ENCODE measurements at places on chromosomes 2 and 18.

DNA sequence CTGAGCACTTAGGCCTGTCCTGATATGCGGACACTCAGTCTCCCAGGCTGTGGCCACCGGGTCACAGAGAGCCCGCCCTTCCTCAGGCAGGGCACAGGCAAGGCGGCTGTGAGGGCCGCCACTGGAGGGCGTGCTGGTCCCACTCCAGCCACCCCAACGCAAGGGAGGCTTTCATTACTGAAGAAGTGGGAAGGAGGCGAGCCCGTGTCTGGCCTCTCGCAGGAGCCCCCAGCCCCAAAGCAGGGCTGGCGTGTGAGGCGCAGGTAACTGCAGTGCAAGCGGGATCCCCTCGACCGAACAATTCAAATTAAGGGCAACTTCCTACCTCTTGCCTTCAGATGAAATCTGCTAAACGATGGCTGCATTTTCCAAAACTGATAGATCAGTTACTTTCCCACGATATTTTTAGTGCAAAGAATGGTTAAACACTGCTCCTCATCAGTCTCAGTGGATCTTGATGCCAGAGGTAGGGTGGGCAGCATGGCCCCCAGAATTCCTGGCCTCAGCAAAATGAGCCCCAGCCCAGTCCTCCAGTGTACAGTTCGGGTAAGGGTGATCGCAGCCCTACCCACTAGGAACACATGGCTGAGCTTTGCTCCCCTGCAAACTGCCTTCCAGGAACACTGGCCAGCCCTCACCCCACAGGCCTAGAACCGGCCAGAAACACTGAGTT is 97.2 kb downstream of the SEPTIN10 start:
- H3K27me3 ChIP-seq = no peaks in the 10 kb centered on the region
- DNase-seq = no peak
- H3K36me3 ChIP-seq = no peaks in the 10 kb centered on the region

DNA sequence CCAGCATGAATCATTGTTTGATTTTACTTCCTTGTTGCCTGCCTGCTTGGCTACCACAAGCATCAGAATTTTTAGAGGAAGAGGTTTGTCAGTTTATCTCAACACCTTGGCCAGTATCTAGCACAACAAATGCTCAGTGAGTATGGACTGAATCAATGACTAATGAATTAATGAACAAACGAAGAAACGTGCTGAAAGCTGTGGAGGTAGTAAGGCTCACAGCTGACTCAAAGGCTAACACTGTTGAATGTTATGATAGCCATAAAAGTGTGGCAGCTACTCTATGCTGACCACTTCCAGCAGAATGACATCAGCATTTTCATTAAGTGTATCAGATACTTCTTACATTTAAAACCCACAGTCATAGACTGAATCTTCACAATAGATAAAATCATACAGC is 543.4 kb downstream of the IRS1 start:
- DNase-seq = no peak
- H3K4me3 ChIP-seq = no peak overlapping the region
- H3K36me3 ChIP-seq = no peaks in the 10 kb centered on the region
- no peaks in the 10 kb centered on the region for H3K27me3 ChIP-seq

- no peaks in the 10 kb centered on the region for H3K36me3 ChIP-seq
- no peak overlapping the region for H3K4me3 ChIP-seq
- no peak overlapping the region for H3K27ac ChIP-seq
- H3K4me1 ChIP-seq = no peaks in the 10 kb centered on the region
- no peak for DNase-seq
Measured at GRCh38 chr2:198991431-198991830, 466.3 kb downstream of the SATB2 start.

DNA sequence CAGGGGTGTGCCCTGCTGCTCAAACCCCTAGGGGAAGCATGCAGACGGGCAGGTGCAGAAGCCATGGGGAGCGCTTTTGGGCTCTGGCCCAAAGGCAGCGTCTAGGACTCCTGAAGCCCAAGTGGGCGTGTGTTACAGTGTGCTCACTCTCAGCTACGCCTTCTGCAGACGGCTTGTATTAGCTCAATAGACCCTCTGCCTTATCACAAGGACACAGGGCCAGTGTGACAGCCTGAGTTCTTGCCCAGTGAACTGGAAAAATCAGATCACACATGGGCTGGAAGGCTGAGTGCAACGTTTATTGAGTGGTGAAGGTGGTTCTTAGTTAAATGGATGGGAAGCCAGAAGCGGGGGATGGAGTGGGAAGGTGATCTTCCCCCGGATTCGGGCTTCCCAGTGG is 210.9 kb downstream of the CDH20 start:
- no peak overlapping the region for H3K4me3 ChIP-seq
- H3K27ac ChIP-seq = no peak overlapping the region
- no peaks in the 10 kb centered on the region for H3K4me1 ChIP-seq
- no peaks in the 10 kb centered on the region for H3K36me3 ChIP-seq

- no peaks in the 10 kb centered on the region for H3K27me3 ChIP-seq
- no peak overlapping the region for H3K27ac ChIP-seq
Measured at GRCh38 chr2:231696004-231696367, 12.3 kb upstream of the PTMA start.

DNA sequence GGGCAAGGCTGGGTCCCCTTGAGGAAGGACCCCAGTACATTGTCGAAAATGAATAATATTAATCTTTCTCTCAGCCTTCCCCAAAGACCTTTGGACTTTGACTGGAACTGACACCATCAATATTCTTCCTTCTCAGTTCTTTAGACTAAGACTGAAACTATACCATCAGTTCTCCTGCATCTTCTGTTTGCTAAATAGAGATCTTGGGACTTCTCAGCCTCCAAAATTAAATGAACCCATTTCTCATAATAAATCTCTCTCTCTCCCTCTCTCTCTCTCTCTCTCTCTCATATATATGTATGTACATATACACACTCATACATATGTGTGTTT is 39.7 kb upstream of the VRK2 start:
- no peak overlapping the region for H3K4me3 ChIP-seq
- H3K27ac ChIP-seq = no peak overlapping the region
- no peaks in the 10 kb centered on the region for H3K36me3 ChIP-seq
- H3K27me3 ChIP-seq = no peaks in the 10 kb centered on the region
- H3K4me1 ChIP-seq = no peaks in the 10 kb centered on the region

- H3K27ac ChIP-seq = no peak overlapping the region
- H3K4me1 ChIP-seq = no peaks in the 10 kb centered on the region
- no peak for DNase-seq
- no peaks in the 10 kb centered on the region for H3K36me3 ChIP-seq
- H3K27me3 ChIP-seq = no peaks in the 10 kb centered on the region
- no peak overlapping the region for H3K4me3 ChIP-seq
Measured at GRCh38 chr2:66789741-66790140, 354.8 kb downstream of the MEIS1 start.

DNA sequence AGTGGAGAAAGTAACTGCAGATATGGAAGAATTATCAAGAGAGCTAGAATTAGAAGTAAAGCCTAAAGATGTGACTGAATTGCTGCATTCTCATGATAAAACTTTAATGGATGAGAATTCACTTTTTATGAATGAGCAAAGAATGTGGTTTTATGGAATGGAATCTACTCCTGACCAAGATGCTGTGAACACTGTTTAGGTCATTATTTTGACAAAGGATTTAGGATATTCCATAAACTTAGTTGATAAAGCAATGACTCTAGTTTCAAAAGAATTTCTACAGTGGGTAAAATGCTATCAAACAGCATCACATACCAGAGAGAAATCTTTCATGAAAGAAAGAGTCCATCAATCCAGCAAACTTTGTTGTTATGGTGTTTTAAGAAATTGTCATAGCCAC is 1317.7 kb upstream of the ACVR2A start:
- H3K4me3 ChIP-seq = no peak overlapping the region
- H3K36me3 ChIP-seq = no peaks in the 10 kb centered on the region
- no peaks in the 10 kb centered on the region for H3K4me1 ChIP-seq
- DNase-seq = no peak

GRCh38 chr18:50000227-50000626 is 186.9 kb upstream of the ACAA2 start:
- no peaks in the 10 kb centered on the region for H3K36me3 ChIP-seq
- peaks cover 4% of the 10 kb centered on the region for H3K27me3 ChIP-seq
- H3K27ac ChIP-seq = no peak overlapping the region
- H3K4me3 ChIP-seq = no peak overlapping the region

- H3K4me3 ChIP-seq = no peak overlapping the region
- H3K27me3 ChIP-seq = no peaks in the 10 kb centered on the region
- no peaks in the 10 kb centered on the region for H3K4me1 ChIP-seq
- no peak for DNase-seq
- H3K36me3 ChIP-seq = no peaks in the 10 kb centered on the region
Measured at GRCh38 chr2:132401326-132401725, 15.3 kb upstream of the GPR39 start.

DNA sequence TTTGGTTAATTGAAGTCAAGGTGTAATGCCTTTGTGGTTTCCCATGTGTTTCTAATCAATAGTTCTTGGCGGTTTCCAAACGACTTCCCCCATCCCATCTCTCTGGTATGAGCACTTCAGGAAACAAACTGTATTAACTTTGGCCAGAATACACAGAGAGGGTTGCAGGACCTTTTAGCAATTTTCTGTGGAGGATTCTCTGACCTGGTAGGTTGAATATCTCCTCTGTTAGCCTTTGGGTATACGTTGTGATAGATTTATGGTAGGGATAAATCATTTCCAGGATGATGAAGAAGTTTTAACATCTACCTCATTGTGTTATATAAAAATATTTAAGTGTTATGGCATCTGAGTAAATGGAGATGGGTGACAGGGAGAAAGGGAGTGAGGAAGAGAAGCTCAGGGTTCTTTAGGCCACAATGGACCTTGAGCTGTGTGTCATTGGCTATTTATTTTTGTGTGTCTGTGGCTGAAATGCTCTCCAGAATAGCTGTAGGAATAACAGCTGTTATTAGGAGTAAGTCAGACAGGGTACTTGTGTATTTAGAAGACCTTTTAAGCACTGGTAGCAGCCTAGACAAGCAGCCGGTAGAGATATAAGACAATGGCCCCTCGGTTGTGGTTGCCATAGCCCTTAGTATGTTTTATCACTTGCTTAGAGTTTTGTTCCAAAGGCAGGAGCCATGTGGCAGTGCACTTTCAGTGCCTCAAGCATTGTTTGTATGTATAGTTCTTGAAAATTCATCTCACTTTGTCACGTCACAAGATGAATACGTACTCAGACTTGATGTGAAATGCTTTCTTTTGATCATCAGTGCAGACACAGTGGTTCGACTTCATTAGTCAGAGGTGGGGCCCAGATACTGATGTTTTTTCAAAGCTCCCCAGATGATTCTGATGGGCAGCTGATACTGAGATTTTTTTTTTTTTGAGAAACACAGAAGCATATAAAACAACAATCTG is 91.1 kb downstream of the FMNL2 start:
- no peak overlapping the region for H3K4me3 ChIP-seq
- DNase-seq = no peak
- no peak overlapping the region for H3K27ac ChIP-seq
- peaks cover 4% of the 10 kb centered on the region for H3K27me3 ChIP-seq

DNA sequence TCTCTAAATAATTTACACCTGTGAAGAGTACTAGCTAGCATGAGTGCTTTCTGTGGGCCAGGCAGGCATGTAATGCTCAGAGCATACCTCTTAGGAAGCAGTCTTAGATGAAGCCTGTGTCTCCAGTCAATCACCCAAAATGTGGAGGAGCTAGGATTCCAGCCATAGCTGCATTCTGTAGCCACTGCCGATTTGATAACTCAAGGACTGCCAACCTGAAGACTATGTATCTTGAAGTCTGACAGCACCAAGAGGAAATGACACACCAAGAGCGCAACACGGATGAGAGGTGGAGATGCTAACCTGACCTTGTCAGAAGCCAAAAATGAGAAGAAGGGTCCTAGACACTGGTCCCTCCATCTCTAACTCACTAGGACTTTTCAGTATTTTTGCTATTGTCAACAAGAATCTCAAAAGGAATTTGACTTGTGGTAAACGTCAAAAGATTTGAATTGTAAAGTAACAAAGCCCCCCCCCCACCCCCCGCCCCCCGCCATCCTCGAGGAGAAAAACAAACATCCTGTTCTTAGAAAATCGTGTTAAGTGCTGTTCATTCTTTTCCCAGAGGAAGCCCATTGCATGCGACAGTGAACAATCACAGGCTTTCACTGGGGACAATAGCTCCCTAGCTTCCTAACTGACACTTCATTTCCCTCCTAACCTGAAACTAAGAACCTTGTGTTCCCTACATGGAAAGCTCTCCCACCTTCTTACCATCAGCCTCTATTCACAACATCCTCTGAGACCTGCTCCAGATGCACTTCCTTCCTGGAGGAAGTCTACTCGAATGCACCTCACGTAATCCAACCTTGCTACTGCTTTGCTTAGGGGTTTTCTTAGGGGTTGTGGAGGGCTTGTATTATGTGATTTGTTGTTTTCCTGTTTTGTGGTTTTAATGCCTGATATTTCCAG is 14.7 kb downstream of the CDC42EP3 start:
- no peaks in the 10 kb centered on the region for H3K27me3 ChIP-seq
- DNase-seq = no peak
- H3K4me3 ChIP-seq = peak overlapping the region; percentile 43
- H3K36me3 ChIP-seq = peaks cover 20% of the 10 kb centered on the region
- peaks cover 56% of the 10 kb centered on the region for H3K4me1 ChIP-seq
- H3K27ac ChIP-seq = peak overlapping the region; percentile 76

DNA sequence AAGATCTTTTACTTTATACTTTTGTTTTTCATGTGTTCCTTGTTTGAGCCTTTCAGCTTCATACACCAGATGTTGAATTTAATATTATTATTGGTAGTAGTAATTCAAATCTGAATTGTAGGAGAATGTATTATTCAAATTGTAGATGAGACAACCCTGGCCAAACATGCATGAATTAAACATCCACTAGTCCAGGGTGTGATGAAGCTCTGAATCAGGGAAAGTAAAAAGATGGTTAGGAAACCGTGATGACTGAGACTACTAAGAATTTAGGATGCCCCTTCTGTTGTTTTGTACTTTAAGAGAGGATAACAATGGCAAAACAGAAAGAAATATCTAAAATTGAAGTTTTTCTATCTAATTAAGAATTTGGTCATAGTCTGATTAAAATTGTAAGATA is 227.8 kb upstream of the CDH2 start:
- no peak for DNase-seq
- H3K36me3 ChIP-seq = no peaks in the 10 kb centered on the region
- no peaks in the 10 kb centered on the region for H3K4me1 ChIP-seq
- no peak overlapping the region for H3K4me3 ChIP-seq
- no peak overlapping the region for H3K27ac ChIP-seq

DNA sequence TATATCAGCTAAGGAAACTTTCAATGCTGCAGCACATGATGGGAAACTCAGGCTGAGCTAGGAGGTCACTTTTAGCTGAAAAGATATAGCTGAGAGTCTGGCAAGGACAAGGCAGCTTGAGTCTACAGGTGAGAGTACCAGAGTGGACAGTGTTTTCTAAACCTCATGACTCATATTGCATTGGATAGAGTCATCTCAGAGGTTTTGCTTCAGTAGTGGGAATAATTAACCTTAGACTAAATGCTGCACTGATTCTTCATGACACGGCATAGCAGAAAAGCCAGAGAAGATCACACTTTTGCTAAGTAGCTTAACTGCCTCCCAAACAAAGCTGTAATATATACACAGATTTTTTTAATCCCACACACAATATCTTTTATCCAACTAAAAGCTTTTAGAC is 865.0 kb upstream of the CDH2 start:
- no peak for DNase-seq
- H3K4me1 ChIP-seq = no peaks in the 10 kb centered on the region
- no peaks in the 10 kb centered on the region for H3K36me3 ChIP-seq
- H3K4me3 ChIP-seq = no peak overlapping the region
- no peaks in the 10 kb centered on the region for H3K27me3 ChIP-seq
- no peak overlapping the region for H3K27ac ChIP-seq
